ENCODE measurements at places on chromosomes 12 and 14.

DNA sequence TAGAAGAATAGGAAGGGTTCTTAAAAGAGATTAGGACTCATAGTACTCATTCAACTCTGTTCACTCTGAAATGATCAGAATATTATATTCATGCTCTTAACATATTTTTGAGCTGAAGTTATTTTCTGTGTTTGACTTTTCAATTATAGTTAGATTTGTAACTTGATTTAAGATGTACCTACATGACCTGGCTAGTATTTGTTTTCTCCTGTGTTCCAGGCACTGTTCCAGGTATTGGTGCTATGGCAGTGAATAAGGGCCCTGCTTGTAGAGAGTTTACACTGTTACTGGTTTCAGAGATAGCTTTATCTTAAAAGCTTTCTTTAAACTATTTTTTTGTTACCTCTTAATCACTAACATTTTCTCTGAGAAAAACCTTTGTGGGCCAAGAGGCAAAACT lies 19.1 kb upstream of the SLC17A8 start:
- no peak for DNase-seq

DNA sequence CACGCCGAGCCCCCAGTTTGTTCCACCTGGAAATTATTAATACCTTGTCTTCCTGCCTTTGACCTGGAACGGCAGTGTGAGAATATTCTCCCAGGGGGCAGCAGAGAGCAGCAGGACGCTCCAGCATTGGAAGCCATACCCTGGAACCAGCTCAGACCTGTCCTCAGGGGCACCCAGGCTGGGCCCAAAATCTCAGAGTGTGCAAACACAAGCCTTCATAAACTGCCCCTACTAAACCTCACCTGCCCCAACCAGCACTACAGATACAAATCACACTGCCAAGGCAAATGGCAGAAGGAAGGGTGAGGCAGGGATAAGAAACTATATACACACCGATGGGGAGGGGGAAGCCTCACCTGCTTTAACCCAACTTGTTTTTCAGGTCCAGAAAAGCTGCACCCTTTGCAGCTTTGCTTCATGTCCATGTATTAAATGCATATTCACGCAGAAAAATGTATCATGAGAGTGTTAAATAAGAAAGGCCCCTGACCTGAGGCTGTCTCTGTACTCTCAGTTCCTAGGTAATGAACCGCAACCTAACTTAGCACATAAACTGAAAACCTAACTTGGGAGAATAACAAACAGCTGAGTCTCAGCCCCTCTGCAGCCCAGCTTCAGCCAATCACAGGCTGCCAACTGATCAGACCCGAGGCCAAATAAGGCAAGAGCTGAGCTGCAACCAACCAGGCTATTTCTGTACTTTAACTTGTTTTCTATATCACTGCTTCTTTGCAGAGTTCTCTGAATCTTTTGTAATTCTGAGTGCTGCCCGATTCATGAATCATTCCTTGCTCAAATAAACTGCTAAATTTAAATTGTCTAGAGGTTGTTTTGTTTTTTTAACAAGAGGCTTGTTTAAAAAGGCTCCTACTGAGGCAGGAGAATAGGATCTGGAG lies 130.1 kb downstream of the SPTSSA start:
- peak; percentile 49 for DNase-seq

- DNase-seq: peak; percentile 63
Measured at GRCh38 chr12:26122061-26122680, 2.7 kb downstream of the BHLHE41 start.

GRCh38 chr12:124296295-124296915 lies 1.5 kb downstream of the RFLNA start:
- peak; percentile 61 for DNase-seq

- DNase-seq: no peak
Measured at GRCh38 chr14:99261912-99262787, 9.8 kb downstream of the BCL11B start.

GRCh38 chr14:58216544-58216943 lies 16.6 kb downstream of the ACTR10 start:
- DNase-seq: no peak

- DNase-seq: no peak
Measured at GRCh38 chr12:111056618-111057521, 136.5 kb upstream of the MYL2 start.

DNA sequence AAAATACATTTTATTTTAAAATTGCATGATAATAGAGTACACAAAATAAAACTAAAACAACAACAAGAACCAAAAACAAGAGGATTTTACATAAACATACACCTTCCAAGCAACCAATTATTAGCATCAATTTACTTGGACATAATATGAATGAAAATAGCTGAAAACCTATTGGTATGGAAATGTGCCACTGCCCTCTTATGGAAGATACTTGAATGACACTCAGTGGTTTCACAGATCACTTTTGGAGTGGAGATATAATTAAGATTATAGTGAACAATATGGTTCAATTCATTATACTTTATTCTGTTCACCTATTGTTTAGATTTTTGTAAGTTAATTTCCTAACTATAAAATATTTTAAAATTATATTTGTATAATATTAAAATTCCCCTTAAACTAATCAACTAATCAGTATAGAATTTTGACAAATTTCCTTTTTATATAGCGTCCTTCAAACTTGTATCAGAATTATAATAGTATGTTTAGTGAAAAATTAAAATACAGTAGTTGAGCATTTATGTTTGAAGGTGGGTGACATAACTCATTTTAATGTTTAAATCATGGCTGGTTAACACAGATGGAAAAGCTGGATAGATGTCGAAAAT lies 70.1 kb downstream of the SLC6A15 start:
- DNase-seq: no peak

DNA sequence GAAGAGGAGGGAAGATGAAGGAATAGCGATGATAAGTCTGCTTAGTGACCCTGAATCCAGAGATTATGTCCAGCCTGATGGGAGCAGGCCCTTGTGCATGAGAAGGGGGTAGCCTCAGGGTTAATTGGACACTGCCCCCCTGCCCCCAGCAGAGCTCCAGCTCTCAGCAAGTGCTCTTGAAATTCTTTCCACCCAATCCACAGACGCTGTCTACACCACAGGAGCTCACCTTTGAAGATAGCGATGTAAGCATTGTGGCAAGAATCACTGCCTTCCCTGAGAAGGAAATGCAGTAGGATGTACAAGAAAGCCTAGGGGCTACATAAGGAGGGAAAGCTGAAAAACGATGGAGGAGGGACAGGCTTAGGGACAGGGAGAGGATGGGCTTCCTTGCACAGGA lies 39.4 kb downstream of the CRACR2A start:
- no peak for DNase-seq

DNA sequence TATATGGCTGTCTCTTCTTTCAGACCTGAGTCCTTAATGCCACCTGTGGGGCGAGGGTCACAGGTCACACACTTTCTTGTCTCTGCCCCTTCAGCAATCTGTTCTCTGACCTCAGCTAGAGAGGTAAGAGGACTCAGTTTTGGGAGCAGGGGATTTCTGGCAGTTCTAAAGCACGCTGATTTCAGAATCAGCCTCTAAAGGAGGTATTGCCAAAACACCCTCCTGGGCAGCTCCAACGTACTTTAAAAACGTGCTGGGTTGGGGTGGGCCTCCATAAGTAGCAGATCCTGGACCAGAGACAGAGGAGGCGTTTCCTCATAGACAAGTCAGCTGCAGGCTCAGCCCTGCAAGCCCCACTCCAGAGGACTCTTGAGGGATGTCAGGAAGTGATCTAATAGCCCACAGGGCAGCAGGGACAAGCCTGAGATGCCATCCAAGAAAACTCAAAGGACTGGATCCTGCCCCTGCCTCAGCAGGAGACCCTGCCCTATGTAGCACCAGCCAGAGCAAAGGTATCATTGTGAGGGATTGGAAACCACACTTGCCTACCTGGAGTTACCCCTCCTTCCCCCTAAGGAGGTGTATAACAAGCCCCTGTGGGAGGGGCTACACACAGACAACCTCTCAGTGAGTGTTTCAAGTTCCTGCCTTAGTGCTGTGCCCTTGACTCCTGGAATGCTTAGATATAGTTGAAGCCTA lies 8.5 kb downstream of the CTDSP2 start:
- DNase-seq: peak; percentile 82

GRCh38 chr12:126734710-126735109 lies 1532.3 kb upstream of the TMEM132C start:
- DNase-seq: no peak

- DNase-seq: no peak
Measured at GRCh38 chr12:97177481-97177880, 270.4 kb downstream of the NEDD1 start.

DNA sequence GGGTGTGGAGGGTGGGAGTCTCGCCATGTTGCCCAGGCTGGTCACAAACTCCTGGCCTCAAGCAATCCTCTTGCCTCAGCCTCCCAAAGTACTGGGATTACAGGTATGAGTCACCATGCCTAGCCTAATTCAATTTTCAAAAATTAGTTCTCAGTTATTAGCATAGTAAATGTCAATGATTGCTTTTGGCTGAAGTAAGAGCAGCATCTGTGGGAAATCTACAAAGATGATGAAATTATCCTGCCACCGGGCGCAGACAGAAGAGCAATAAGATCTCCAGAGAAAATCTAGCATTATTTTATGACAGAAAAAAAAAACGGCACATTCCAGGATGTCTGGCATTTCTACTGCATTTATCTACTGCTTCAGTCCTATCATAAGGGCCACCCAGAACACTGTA lies 97.9 kb upstream of the DAAM1 start:
- no peak for DNase-seq

DNA sequence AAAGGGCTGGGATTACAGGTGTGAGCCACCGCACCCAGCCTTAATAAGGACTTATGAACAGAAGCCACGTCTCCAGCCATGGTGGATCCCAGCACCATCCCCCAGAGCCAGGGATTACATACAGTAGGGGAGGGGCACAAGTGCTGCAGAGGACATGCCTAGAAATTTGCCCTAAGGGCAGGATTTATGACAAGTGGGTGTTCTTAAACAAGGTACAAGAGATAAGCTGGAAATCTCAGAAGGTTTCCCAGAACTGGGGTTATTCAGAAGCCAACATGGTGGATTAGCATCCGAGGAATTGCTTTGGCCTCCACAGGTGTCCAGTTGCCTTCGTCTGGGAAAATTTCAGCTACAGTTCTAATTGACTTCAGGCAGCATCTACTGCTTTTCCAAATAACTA lies 114.4 kb upstream of the EGLN3 start:
- no peak for DNase-seq

DNA sequence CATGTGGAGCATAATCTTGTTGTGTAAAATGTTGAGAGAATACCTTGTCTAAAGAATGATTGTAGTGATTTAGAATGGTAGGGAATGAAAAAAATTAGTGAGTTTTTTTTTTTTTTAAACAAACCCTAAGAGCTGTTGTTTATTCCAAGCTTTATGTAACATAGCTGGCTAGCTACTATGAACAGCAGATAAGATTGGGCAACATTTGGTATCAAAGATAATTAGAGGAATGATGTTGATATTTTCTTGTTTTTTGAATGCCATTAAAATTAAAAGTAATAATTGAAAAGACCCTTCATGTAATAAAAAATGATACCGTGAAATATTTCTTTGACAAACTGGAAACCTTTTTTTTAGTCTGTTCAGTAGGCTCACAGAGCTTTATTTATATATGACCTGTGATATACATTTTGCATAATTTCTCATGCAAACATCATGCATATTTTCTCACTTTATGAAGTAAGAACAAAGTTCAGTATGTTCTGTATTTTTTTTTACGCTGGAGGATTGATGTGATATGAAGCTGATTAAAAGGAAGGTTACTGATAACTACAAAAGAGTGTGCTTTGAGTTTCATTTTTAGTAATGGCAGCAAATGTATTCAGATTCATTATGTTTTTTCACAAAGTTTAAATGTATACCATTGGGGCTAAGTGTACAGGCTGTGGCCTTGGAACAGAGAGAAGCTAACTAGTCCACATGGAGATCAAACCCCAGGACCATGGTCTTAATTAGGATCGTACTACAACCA lies 8.1 kb downstream of the CPSF6 start:
- DNase-seq: no peak

- no peak for DNase-seq
Measured at GRCh38 chr12:93128332-93128707, 199.2 kb upstream of the EEA1 start.

- no peak for DNase-seq
Measured at GRCh38 chr12:103382736-103383346, 112.9 kb downstream of the C12orf42 start.

DNA sequence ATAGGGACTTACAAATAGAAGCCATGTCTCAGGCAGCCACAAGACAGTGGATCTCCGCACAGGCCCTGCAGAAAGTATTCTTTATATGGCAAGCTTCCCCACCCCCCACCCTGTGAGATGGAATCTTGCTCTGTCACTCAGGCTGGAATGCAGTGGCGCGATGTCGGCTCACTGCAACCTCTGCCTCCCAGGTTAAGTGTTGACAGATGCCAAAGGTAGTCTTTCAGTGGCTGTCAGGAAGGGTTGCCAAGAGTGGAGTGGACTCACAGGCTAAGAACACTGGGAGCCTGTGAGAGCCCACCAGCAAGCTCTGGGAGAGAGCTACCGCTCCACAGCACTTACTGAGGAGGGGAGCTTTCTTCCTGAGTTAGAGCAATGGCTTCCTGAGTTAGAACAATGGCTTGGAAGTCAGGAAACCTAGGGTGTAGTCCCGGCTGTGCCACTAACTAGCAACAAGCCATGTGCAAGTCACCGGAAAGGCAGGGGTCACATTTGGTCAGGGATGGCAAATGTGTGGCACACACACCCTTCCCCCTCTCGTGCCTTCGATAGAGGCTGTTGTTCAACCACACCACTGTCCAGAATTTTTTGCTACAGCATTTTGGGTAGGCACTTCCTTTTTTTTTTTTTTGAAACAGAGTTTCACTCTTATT lies 2.6 kb downstream of the RNASE1 start:
- no peak for DNase-seq

DNA sequence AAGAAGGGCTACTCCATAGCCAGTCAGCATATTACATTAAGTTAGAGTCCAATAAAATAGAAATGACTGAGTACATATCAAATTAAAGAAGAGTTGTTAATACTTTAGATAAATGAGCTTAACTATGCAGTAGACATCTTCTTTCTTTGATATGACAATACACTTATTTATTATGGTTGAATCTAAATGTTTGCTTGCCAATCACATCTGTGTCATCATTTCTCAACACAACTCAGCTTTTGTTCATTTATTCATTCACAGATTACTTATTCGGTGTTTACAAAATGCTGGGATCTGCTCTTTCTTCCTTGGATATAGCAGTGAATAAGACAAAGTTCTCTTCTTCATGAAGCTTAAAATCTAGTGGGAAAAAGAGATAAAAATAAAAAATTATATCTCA lies 614.6 kb upstream of the ATP2B1 start:
- DNase-seq: no peak
